ENCODE measurements at places on chromosomes 6 and 20. TPM values are rescaled to one million over a fixed set of nuclear protein-coding genes. Genes with fewer than 3 reads are reported as not detected.

DNA sequence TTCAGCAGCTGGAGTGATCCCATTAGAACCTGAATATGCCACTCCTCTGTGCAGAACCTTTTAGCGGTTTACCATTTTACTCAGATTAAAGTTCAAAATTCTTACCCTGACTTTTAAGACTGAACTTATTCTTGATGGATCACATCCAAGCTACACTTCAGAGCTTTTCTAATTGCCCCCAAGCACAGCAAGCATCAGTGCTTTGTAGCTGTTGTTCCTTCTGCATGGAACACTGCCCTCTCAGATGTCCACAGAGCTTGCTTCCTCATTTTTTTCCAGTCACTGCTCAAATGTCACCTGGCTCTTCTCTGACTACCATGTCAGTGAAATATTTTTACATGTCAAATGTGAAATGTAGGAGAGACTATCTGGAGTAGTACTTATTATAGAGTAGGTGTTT, 1.6 kb upstream of the SLC35B3 start:
- DNase-seq = no peak

DNA sequence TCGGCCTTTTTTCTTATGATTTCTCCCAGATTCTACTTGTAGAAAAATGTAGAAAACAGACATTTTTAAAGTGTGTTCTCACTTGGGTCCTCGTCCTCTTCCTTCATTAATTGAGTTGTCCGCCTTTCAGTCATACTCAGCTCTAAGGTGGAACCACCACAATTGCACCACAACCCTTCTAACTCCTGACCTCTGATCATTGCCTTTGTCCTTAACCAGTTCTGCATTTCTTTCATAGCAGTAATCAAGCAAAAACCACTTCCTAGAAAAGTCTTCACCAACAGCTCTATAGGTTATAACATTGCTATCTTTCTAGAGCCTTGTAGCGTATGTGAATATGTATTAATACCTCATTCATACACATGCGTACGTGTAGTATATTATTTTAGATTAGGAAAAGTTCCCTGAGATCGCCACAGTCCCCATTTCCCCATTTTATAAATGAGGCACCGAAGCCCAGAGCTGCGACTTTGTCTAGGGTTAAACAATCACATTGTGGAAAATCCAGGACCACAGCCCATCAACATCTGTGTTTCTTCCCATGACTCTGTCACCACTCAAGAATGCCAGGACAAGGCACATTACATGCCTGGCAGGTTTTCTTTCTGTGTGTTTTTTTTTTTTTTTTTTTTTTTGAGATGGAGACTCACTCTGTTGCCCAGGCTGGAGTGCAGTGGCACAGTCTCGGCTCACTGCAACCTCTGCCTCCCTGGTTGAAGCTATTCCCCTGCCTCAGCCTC, 175.5 kb downstream of the BTBD3 start:
- DNase-seq = no peak

- no peak for DNase-seq
Observed at GRCh38 chr6:136155191-136155590, 94.9 kb downstream of the MTFR2 start.

DNA sequence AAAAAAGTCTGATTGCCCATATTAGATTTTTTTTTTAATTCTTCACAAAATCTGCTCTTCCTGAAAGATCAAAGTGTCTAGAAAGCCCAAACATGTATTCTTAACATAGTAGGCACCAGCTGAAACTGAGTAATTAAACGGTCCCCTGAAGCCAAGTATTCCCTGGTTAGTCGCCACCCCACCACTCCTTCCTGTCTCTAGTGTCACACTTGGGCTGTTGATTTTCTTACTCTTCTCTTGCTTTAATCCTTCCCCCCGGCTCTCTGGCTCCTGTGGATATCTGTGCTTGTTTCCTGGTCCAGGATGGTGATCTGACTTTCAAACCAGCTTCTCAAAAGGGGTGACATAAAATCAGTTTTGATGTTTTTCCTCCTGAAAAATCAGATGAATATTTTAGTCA, 162.9 kb downstream of the QKI start:
- DNase-seq = no peak

DNA sequence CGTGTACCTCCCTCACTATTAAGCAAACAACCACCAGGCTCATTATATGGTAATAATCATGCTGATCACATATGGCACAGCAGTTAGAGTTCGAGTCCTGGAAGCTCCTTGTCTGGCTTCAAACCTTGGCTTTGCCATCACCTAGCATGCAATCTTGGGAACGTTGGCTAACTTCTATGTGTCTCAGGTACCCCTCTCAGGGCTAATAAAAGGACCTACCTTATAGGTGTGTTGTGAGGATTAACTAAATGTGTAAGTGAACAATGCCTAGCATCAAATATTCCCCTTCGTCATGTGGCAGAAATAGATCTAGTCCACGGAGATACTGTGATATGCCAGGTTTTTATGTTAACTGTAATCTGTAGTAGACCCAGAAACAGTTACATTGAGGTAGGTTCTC, 10.4 kb downstream of the CYP24A1 start:
- DNase-seq = no peak

GRCh38 chr20:60786686-60787217, 465.3 kb upstream of the CDH4 start:
- no peak for DNase-seq

- DNase-seq = no peak
Observed at GRCh38 chr20:8709627-8710026, 359.3 kb upstream of the PLCB4 start.

- peak; percentile 2 for DNase-seq
Observed at GRCh38 chr6:48614326-48614725, 503.3 kb upstream of the PTCHD4 start.

- peak; percentile 55 for DNase-seq
Observed at GRCh38 chr6:145531822-145532221, 203.5 kb downstream of the EPM2A start.

DNA sequence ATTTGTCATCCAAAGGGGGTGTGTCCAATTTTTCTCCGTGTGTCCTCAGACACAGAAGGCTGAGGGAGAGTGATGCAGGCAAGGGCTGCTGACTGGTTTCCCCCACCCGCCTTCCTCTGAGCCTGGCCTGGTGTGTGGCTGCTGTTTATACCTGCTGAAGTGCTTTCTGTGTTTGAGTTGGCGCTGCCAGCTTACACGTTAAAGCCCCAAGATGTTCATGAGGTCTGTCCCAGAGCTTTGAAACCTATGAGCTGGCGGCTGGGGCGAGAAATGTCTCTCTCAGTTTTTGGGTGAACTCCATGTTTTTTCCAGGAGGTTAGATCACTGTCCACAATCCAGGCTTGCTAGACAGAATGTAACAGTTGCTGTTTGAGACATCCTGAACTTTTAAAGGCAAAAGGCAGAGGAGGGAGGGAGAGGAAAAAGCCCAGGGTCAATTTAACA, 69.0 kb upstream of the CCN2 start:
- DNase-seq = no peak

DNA sequence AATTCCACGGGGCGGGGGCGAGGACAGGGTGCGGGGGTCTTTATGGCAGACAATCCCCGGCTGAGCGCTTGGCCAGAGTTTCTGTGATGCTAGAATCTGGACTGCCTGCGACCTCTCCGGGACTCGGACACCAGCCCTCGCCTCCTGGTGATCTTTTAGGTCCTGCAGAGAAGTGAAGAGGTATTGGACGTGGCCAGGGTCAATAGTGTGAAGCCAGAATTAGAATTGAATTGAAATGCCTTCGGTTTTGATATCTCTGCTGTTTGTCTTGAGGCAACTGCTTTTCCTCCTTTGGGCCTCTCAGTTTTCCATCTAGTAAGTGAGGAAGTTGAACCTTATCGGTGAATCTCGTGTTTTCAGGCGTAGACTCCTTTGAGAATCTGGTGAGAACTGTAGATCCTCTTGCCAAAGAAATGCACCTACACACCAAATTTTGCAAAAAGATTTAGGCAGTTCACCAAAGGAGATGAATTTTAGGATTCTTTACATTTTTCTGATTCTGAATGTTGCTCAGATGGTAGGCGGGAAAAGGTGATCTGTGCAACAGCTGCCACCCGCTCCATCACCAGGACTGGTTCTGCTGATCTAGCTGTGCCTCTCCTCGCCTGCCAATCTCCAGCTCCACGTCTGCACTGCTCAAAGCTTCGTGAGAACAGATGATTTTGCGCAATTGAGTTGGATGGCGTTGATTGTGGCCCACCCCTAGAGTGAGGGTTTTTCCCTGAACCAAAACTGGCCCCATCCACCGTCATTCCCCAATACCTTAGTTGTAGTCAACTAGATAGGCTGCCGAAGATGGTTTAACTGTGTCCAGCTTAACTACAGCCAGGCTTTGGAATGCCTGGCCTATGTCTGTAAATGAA, 837 bp upstream of the OSER1 start:
- DNase-seq = no peak

DNA sequence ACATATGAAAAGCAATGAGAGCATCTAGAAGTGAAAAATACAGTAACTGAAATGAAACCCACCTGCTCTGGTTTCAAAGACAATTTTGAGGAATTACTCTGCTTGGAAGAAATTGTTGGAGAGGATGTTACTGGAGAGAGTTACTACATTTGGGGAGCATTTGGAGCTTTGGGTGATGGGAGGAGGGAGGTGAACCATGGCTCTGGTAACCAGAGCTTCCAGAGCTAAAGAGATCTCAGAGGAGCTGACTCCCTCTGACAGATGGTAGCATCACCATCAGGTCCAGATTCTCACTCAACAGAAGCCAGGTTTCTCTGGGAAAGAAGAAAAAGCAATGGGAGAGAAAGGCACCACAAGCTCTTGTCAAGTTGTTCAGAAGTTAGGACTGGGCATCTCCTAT, 42.2 kb upstream of the SMAP1 start:
- DNase-seq = no peak

DNA sequence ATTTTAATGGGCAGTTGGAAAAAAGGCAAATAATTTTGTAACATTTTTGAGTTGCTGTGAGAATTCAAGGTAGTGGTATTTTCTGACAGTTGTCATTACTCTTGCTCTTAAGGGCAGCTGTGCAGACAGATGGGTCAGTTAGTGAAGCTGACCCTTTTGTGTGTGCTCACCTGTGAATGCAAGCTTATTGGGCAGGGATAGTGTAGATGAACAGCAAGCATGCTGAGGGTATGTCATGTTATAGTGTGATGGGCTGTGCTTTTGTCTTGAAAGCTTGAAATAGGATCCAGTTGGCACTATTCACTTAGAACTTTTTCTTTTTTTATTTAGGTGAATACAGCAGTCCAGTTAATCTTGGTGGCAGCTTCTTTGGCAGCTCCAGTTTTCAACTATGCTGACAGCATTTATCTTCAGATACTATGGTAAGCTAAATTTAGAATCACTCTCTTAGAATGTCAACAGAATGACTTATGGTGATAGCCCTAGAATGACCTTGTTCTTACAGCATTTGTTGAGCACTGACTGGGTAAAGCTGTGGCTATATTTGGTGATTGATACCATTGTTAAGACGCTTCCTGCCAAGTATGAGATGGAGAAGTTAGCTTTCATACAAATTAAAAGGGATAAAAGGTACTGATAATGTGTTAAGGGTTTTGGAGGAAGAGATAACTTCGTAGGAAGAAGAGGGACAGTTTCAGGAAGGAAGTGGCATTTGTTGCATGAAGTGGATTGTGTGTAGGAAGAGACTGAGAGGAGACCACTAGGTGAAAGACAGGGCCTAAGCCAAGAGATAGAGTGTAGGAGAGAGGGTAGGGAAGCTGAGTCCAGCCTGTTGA, 19.5 kb downstream of the LRRN4 start:
- no peak for DNase-seq

GRCh38 chr6:143544011-143544696, 32.6 kb upstream of the FUCA2 start:
- peak; percentile 28 for DNase-seq

GRCh38 chr6:24537082-24537699, 42.4 kb downstream of the ALDH5A1 start:
- DNase-seq = no peak

DNA sequence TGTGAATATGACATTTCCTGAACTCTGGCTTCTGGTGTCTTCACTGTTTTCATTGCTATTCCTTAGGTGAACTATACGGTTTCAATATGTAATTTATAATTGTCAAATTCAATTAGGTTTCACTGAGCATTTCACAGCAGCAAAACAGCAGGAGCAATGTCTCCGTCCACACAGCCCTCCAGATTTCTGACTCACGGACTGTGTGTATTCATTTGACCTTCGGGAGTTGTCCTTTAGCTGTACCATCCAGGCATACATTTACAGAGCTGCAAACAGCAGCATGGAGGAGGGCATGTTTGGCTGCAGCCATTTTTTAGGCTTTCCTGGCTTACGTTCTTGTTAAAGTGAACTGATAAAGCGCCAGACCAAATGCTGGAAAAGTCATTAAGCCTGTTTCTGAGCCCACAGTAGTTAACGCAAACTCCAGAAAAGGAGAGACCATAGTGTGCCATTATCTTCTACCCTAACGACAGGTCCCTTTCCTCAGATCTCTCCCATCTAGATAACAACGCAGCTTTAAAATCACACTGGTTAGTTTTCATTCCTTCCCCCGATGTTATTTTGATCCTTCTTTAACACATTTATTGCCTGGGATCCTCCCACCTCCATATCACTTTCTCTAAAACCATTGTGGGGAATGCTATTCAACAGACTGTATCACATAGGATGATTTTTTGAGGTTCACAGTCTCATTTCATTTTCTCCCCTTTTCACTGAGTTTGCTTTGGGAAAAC, 18.3 kb downstream of the FOXC1 start:
- DNase-seq = no peak

DNA sequence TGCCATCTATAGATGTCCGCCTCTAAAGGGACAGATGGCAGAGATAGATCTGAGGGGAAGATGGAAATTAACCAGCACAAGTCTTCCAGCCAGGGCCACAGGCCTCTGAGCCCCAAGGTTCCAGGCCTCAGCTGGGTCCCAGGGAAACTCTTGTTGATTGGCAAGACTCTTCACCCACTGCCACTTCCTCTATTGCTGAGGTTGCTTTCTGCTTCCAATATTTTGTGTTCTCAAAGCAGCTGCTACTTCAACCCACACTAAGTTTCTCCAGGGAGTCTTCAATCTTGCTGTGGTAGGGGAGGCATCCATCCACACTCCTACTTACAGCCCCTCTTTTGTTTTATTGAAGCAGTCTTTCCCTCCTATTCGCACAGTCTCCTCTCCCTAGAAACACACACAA, 36.4 kb upstream of the SASH1 start:
- DNase-seq = no peak

GRCh38 chr6:125421836-125422235, 120.1 kb upstream of the HDDC2 start:
- DNase-seq = peak; percentile 81

The ITCH gene
- polyA plus RNA-seq = 16.4 TPM

The PKIG gene
- polyA plus RNA-seq = 29.7 TPM

The CCNC gene
- 108 TPM for polyA plus RNA-seq

The SLC24A3 gene
- polyA plus RNA-seq = 0.81 TPM

The CRISP3 gene
- polyA plus RNA-seq = not detected

The SAMD3 gene
- 3.2 TPM for polyA plus RNA-seq

The TCP11 gene
- polyA plus RNA-seq = 0.21 TPM

The EEF1A2 gene
- 1.3 TPM for polyA plus RNA-seq

The GSTA3 gene
- polyA plus RNA-seq = not detected

The CRNKL1 gene
- polyA plus RNA-seq = 20.7 TPM

The POM121L2 gene
- polyA plus RNA-seq = not detected

The CDK19 gene
- 7.5 TPM for polyA plus RNA-seq

The TAPBP gene
- 19.9 TPM for polyA plus RNA-seq

The HLA-G gene
- 2.6 TPM for polyA plus RNA-seq

The DDR1 gene
- 58.3 TPM for polyA plus RNA-seq
